ENCODE measurements at places on chromosomes 4 and X.

DNA sequence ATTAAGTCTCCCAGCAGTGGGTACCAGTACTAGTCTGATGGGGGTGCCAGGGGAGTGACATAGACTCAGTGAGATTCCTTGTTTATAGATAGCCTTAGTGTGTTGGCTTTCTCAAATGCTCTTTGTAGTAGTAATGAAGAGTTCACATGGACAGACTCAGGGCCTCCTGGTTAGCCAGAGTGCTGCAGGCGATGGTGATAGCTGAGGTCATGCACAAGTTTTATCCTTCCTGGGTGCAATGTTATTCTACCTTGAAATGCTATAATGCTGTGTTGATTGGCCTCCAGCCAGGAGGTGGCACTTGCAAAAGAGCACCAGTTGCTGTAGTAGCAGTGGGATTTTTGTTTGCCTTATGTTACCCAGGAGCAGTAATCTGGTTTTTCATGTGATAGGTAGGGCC, 35.5 kb upstream of the ADH4 start:
- DNase-seq = no peak

- no peak for DNase-seq
Observed at GRCh38 chr4:3680656-3681055, 85.5 kb upstream of the ADRA2C start.

DNA sequence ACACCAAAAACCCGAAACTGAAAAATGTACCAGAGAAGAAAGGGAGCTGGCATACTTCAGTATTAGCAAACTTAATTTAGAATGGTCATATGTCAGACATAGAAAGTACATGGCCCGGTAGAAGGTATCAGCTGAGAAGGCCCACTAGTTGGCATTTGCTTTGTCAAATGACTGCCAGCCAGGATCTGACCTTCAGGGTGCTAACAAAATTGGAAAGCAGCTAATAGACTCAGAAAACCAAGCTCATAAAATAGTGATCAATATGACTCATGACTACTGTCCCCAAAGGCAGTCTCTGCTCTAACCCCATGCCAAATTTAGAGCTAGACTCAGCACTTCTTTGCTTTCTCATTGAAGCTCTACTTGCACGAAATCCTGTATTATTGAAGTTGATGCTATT, 342.7 kb downstream of the PDGFC start:
- no peak for DNase-seq

DNA sequence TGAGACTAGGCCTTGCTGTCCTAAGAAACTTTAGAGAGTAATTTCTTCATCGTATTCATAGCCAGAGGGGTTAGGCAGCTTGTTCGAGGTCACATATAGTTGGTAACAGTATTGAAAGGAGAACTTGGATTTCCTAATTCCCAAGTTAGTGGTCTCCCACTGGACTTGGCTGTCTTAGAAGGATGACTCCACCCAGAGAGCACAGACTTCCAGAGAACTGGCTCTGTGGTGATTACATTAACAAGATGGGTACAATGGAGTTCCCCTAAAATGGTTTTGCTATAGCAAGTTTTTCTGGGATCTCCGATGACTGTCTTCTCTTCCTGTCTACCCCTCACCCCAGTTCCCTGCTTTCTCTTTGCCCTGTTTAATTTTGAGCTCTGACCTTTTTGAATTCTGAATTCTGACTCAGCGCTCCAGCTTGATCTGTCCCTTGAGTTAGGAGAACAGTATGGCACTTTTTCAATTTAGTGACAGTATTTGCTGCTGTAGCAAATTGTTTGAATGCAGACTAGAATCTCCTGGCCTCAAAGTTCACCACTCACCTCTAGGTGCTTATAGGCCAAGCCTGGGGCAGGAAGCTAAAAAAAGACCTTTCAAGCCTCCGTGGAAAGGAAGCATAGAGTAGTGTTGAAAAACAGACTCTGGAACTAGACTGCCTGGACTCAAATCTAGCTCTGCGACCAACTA, 6.9 kb downstream of the MSN start:
- no peak for DNase-seq

GRCh38 chr4:57117491-57117890, 7.3 kb upstream of the IGFBP7 start:
- DNase-seq = no peak

DNA sequence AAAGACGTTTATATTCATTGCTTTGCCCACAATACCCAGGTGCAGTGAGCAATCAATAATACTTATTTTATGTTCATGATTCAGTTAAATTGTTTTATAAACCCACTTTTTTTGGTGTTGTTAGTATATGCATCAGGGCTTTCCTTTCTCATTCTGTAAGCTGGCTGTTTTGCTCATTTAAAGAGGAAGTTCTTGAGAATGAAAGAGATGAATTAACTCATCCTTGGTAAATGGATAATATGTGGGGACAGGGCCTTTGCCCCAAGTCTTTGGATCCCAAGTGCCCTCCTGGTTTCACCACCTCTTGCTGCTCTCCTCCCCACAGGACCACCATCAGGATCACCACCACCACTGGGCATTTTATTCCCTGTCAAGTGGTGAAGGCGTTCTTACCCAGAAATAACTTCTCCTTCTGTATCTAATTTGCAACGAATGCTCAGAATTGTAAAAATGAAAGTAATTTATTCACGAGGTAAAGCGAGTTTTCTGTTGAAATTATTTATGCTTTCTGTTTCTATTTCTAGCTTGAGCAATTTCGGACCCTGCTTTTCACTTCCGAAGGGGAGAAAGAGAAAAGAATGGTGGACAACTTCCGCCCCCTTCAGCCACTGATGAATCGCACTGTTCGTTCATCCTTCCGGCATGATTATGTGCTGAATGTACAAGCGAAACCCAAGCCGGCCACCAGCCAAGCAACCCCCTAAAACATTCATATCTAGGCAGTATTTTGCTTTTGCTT, 8.2 kb upstream of the ZRSR2 start:
- DNase-seq = no peak

DNA sequence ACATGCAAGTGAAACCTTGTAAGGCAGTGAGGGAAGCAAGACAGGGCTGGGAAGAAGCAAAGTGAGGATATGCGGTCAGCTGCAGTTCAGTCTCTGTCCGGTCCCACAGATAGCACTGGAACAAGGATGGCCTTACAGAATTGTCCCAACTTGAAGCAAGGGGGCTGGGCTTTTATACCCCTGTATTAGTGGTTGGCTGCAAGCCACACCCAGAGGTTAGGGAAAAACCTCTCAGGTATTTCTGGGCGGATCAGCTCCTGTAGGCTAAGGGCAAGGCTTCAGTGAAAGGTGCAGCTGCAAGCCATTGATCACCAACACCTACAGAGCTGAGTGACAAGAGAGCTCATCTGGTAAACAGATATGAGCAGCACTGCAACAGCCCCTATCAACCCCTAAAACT, 89.0 kb downstream of the KDR start:
- no peak for DNase-seq

DNA sequence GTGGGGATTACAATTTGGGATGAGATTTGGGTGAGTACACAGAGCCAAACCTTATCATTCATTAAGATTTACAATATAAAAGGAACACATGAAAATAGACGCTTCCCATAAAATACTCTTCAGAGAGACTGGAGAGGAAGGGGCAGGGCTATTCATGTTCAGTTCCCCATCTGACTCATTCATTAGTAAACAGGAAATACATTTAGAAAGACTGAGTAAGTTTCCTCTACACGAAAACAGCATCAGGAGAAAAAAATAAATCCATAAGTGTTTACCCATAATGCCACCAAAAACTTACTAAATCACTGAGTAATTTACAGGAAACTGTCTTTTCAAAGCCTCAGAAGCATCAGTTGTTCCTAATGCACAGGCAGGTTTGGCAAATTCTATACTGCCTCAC, 255.4 kb upstream of the CXorf51A start:
- no peak for DNase-seq

GRCh38 chrX:112851806-112852205, 11.2 kb upstream of the AMOT start:
- DNase-seq = no peak

DNA sequence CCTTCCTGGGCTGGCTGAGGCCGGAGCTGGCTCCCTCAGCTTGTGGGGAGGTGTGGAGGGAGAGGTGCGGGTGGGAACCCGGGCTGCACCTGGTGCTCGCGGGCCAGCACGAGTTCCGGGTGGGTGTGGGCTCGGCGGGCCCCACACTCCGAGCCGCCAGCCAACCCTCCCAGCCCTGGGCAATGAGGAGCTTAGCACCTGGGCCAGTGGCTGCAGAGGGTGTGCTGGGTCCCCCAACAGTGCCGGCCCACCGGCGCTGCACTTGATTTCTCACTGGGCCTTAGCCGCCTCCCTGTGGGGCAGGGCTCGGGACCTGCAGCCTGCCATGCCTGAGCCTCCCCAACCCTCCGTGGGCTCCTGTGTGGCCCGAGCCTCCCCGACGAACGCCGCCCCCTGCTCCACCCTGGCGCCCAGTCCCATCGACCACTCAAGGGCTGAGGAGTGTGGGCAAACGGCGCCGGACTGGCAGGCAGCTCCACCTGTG, 182.7 kb upstream of the PAQR3 start:
- DNase-seq = no peak

GRCh38 chr4:105068516-105068915, 78.2 kb upstream of the TET2 start:
- DNase-seq = no peak

DNA sequence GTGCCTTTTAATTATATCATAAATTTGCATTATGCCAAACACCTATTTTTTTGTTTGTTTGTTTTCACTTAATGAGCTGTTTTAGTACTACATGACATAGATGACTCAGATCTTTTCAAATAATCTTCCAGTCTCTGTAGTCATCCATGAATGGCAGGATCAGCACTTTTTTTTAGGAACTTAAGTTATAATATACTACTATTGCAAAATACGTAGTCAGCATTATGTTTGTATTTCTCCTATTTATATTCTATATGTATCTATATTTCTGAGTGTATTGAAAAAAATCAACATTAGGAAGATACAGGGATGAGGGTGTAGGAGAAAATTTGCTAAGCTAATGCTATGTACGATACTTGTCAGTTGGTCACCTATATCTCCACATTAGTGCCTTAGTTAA, 773.1 kb upstream of the AGA start:
- DNase-seq = no peak

DNA sequence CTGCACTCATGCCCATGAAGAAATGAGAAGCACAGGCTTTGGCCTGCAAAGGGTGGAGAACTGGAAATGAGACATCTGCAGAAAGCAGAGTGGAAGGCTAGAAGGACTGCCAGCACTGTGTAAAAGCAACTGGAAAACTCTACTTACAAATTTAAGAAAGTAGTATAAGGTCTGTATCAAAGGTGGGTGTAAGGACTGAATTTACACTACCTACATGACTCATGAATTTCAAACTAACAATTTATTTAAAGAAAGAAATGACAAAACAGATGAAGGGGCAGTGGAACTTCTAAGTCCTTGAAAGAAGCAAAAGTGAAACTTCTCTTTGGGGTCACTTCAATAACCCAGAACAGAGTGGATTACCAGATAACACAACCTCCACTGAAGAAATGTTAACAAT, 71.2 kb downstream of the SLC10A7 start:
- DNase-seq = no peak

DNA sequence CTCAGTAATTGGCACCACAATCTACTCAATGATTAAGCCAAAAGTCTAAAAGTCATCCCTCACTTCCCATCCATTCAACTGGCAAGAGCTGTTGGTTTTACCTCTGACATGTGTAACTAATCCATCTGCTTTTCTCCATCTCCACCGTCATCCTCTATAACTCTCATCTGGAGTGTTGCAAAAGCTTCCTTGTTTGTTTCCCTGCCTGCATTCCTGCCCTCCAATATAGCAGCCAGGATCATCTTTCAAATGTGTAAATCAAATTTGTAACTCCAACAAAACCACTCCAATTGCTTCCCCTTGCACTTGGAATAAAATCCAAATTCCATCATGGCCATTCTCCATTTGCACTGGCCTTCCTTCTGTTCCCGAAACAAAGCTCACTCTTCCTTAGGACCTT, 4.3 kb upstream of the PLAC8 start:
- no peak for DNase-seq

- no peak for DNase-seq
Observed at GRCh38 chr4:123555807-123556273, 159.2 kb downstream of the SPRY1 start.

GRCh38 chr4:6971536-6972374, 62.1 kb downstream of the TBC1D14 start:
- no peak for DNase-seq

GRCh38 chr4:73705056-73705432, 35.3 kb upstream of the CXCL8 start:
- no peak for DNase-seq

- no peak for DNase-seq
Observed at GRCh38 chrX:14964500-14964899, 91.3 kb downstream of the MOSPD2 start.

- DNase-seq = no peak
Observed at GRCh38 chr4:52946855-52947254, 84.7 kb downstream of the RASL11B start.

- DNase-seq = peak; percentile 62
Observed at GRCh38 chr4:86359944-86360478, at the start of gene MAPK10. MAPK10 (minus strand) TSS chr4:86360053.

GRCh38 chr4:106746451-106746850, 289.7 kb downstream of the DKK2 start:
- DNase-seq = no peak

- DNase-seq = no peak
Observed at GRCh38 chr4:107497054-107497453, 223.0 kb downstream of the PAPSS1 start.

GRCh38 chr4:79964400-79965211, 108.4 kb downstream of the ANTXR2 start:
- no peak for DNase-seq

- DNase-seq = no peak
Observed at GRCh38 chr4:88196013-88196365, 37.5 kb upstream of the ABCG2 start.

GRCh38 chr4:55491486-55491885, 55.2 kb downstream of the CLOCK start:
- no peak for DNase-seq

DNA sequence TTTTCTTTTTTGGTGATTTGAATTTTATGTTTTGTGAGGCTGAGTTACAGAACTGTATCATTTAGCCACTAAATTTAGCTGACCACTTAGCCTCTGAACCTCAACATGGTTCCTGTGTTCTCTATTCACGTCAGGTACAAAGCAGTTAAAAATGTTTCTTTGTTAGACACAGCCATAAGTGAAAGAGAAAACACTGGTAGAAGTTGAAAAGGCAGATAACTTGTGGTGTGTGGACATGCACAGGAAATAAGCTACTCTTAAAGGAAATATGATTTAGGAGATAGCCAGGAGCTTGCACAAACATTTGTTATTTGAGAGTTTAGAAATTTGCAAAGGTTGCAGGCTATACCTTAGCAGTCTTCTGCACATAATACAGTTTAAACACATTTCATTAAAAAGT, 171.0 kb upstream of the RPS6KA3 start:
- peak; percentile 35 for DNase-seq

- DNase-seq = no peak
Observed at GRCh38 chr4:186826846-186827533, 103.3 kb upstream of the FAT1 start.

- DNase-seq = peak; percentile 46
Observed at GRCh38 chrX:106999002-106999975, 723 bp downstream of the MORC4 start.

DNA sequence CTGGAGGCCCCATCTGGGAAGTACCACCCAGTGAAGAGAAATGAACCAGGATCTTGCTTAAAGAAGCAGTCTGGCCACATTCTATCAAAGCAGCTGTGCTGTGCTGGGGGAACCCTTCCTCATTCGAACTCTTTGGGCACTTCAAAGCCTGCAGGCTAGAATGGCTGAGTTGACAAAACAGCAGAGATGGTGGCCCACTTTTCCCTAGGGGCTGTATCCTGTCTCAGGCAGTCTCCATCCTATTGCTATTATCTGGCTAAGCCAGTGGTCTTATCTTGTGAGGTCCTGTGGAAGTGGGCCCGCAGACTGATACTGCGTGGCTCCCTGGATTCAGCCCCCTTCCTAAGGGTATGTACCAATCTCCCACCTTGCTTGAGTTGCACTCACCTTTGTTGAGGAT, 114.3 kb downstream of the VSIG4 start:
- DNase-seq = no peak
